NCI-H1417 treated with DMSO at 0.1 percent for 48 hours (cell line): ENCODE measurements at places on chromosomes 5 and 9.

DNA sequence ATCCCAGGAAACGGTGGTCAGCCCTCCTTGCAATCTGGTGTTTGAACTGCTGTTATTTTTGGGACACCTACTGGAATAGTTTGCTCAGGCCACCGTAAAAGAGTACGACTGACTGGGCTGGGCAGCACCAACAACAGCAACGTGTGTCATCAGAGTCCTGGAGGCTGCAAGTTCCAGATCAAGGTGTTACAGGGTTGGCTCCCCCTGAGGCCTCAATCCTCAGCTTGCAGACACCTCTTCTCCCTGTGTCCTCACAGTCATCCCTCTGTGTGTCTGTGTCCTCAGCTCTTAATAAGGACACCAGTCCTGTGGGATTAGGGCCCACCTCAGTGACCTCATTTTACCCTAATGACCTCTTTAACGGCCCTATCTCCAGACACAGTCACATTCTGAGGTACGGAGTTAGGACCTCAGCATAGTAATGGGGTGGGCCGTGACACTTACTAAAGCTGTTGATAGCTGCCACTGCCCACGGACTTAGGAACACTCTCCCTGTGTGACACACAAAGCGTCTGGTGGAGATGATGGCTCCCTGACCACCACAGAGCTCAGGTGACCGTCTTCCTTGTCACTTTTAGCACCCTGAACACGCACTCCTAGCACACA, 16.8 kb downstream of the GLT6D1 start:
- DNase-seq, result no peak

GRCh38 chr5:121279801-121280200, 571.9 kb upstream of the FTMT start:
- DNase-seq, result no peak

DNA sequence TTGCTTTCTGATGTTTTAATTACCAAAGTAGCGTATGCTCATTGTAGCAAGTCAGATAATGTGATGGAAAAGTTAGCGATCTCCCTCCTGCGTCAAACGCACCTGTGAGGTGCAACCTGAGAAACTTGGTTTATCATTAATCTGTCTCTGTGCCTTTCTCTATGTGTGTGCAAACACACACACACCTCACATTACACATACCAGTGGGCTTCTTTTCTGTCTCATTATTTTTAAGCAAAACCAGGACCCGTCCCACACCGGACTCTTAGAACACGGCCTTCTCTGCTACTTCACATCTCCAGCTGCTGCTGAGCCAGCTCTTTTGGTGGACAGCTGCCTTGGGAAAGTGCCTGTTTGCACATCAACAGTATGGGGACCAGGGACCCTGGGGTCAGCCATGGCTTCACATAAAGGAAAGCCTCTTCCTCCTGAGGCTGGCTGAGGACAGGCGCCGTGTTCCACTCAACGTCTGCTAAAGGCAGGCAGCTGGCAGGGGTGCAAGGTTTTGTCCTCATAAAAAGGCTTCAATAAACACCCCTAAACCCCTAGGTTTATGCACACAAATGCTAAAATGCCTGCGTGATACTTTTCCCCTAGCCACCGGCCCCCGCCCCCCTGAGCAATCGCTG, 44.2 kb downstream of the MRPL36 start:
- DNase-seq, result no peak

DNA sequence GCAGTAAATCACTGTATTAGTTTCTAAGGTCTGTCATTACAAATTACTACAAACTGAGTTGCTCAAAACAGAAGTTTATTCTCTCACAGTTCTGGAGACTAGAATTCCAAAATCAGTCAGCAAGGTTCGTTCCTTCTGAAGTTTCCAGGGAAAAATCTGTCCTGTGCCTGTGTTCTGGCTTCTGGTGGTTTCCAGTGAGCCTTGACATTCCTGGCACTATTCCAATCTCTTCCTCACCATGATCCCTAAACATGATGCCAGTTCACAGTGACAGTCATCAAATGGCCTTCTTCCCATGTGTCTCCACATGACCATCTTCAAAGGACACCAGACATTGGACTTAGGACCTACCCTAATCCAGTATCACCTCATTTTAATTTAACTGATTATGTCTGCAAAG, 351.4 kb downstream of the PLK2 start:
- no peak for DNase-seq

DNA sequence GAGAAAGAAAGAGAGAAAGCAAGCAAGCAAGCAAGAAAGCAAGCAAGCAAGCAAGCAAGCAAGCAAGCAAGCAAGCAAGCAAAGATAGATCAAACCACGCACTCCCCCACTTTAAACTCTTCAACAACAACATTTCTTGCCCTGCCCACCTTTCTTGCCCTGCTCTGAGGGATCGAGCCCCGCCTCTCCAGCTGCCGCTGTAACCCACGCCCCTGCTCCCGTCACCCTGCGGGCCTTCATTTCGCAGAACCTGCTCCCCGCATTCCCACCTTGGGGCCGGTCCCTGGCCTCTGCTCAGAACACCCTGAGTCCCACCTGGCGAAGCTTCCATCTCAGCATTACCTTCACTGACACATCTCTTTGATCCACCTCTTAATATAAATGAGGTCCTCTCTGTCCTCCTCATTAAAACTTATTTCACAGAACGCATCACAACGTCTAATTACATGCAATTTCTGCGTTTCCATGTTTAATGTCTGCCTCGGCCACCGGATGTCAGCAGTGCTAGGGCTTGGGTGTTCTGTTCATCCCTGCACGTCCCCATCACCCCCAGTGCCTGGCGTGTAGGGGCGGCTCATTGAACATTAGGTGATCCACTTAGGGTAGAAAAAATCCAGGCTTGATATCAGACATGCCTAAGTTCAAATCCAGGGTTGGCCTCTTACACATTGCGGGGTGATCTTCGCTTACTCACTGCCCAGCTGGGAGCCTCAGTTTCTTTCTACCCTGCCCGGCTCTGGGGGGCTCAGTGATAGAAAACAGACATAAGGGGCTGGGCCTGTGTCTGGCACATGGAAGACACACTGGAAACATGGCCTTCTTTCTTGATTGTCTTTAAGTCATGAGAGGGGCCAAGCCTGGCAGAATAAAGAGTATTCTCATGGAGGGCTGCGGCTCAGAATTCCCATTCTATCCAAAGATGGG, 187.6 kb downstream of the DAB2IP start:
- DNase-seq, result no peak

GRCh38 chr5:81739291-81739690, 11.6 kb downstream of the SSBP2 start:
- no peak for DNase-seq

DNA sequence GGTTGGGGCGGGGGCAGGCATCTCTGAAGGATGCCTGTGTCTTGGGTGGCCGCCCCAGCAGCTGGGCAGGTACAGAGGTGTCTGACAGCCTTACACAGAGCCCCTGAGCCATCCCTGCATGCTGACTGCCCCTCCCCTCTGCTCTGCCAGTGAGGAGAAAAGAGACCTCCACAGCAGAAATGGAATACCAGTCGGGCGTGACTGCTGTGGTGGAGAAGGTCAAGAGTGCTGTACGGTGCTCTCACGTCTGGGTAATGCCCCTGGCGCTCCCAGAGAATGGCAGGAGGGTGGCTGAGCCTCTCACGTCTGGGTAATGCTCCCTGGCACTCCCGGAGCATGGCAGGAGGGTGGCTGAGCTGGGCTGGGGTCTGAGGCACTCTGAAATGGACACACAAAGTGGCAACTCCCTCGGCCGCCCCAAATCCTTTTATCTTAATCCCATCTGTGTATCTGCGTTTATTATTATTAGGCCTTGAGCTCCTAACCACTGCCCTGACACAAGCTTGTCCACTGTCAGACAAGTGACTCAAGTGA, 2.5 kb upstream of the RABL6 start:
- DNase-seq, result no peak

DNA sequence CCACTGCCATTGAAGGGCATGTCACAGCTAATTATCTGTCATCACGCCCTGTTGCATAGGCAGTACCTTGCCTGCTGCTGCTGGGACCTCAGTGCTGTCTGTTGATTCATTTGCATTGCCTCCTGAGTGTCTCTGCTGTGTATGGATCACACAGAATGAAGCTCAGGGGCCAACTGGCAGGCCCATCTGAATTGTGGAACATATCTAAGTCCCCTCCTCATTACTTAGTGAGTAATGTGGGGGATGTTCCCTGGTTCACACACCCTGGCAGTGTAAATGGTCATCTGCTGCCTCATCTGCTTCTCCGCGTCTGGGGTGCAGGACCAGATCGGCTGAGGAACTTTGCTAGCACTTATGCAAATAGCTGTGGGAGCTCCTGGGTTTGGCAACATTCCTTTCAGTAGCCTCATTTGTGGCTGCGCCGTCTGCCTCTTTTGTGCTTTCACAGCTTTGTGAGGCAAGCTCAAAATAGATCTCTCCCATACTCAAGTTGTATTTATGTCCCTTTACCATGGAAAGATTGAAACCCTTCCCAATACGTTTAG, 25.4 kb downstream of the TYRP1 start:
- DNase-seq, result no peak

- no peak for DNase-seq
Measured at GRCh38 chr5:158700231-158701006, 399.3 kb downstream of the EBF1 start.

DNA sequence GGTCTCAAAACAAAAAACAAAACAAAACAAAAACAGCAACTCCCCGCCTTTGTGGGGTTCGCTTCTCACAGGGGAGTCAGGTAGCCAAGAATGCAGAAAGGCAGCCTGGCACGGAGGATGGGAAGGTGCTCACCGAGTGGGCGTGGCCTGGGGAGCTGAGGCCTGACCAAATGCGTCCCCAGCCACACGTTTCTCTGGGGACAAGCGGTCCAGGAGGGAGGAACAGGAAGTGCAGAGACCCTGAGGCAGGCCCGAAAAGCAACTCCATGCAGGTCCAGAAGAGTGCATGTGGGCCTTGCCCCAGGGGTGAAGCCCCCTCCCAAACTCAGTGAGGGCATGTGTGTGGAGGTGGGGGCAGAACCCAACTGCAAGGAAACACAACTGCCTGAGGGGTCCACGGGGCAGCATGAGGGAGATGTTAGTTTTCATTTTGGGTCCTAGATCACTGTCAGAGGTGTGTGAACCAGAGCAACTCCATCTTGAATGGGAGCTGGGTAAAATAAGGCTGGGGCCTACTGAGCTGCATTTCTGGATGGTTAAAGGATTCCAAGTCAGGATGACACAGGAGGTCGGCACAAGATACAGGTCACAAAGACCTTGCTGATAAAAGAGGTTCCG, 2.6 kb upstream of the UAP1L1 start:
- DNase-seq, result no peak

DNA sequence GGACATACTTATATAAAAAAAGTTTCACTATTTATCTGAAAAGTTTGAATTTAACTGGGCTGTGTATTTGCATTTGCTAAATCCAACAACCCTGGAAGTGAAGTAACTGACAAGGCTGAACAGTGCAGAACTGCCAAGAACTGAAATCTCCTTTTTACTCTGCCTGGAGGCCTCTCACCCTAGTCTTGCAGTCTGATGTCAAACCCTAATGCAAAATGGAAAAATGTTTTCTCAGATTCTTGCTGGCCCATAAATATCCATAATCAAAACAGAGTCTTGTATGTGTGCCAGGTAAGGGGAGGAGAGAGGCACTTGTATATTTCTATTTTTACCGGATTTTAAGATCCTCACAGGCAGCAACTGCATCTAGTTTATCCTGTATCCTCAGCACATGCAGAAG, 432.7 kb upstream of the KLF4 start:
- DNase-seq, result no peak

- no peak for DNase-seq
Measured at GRCh38 chr5:55470282-55470681, 64.5 kb downstream of the PLPP1 start.

GRCh38 chr9:82333671-82334070, 345.1 kb downstream of the SPATA31D1 start:
- DNase-seq, result no peak

- DNase-seq, result no peak
Measured at GRCh38 chr9:81737871-81738507, 48.6 kb upstream of the TLE1 start.

GRCh38 chr5:142643634-142644033, 42.3 kb downstream of the FGF1 start:
- no peak for DNase-seq

GRCh38 chr5:168151041-168151440, 140.4 kb upstream of the WWC1 start:
- DNase-seq, result no peak

- no peak for DNase-seq
Measured at GRCh38 chr9:116476002-116476401, 211.1 kb upstream of the TRIM32 start.

- DNase-seq, result no peak
Measured at GRCh38 chr5:50922942-50923767, 256.7 kb downstream of the PARP8 start.

DNA sequence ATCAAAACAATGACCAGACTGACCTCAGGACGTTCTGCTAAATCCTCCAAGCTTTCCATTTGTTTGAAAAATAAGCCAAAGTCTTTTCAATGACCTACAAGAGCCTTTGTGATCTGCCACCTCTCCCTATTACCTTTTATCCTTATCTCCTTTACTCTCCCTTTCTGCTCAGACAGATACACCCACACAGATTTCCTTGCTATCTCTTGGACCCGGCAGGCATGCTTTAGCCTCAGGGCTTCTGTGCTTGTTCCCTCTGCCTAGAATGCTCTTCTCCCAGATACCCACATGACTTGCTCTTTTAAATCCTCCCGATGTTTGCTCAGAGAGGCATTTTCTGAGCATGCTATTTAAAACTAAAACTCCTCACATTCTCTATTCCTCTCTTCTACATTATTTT, 8.9 kb upstream of the ELOVL7 start:
- DNase-seq, result no peak

DNA sequence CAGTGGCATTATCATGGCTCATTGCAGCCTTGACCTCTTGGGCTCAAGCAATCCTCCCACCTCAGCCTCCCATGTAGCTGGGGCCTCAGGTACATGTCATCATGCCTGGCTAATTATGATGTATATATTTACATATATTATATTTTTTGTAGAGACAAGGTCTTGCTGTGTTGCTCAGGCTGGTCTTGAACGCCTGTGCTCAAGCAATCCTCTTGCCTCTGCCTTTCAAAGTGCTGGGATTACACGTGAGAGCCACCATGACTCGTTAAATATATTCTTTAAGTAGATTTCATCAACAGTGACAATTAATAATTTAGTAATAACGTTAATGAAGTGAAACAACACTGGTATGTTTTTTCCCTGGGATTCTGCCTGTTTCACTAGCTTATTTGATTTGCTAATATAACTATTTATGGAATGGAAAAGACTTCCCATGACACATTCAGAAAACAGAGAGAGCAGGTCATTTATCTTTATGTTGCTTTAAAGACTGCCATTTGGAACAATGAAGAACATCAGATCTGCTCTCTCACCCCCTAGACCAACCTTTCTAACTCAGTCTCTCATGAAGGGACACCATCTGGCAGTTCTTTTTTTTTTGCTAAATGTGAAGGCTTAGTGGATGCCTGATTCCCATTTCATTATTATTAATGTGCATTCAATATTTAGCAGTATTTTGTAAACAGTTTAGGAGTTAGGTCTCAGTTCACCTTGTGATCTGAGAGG, 295.6 kb downstream of the KIF4B start:
- DNase-seq, result no peak

- no peak for DNase-seq
Measured at GRCh38 chr5:126339215-126339805, 83.9 kb upstream of the GRAMD2B start.

DNA sequence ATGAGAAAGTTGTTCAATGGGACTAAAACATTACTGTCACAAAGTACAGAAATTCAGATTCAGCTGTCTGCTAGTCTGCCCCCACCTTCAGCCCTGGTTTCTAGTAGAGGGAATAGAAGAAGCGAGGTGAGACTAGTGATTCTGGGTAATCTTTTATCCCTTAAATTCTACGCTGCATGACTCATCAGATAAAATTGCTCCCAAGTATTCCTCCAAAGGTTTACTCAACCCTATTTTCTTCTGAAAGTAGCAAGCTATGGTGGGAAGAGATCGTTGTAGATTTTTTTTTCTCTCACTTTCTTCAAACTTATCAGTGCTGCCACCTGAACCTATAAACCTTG, 318.9 kb upstream of the RIOK2 start:
- no peak for DNase-seq
